ENCODE measurements at places on chromosomes 3 and 15. TPM values are rescaled to one million over a fixed set of nuclear protein-coding genes. Genes with fewer than 3 reads are reported as not detected.
A peak's percentile ranks its signal among the peaks of the same experiment; 100 is the strongest.

DNA sequence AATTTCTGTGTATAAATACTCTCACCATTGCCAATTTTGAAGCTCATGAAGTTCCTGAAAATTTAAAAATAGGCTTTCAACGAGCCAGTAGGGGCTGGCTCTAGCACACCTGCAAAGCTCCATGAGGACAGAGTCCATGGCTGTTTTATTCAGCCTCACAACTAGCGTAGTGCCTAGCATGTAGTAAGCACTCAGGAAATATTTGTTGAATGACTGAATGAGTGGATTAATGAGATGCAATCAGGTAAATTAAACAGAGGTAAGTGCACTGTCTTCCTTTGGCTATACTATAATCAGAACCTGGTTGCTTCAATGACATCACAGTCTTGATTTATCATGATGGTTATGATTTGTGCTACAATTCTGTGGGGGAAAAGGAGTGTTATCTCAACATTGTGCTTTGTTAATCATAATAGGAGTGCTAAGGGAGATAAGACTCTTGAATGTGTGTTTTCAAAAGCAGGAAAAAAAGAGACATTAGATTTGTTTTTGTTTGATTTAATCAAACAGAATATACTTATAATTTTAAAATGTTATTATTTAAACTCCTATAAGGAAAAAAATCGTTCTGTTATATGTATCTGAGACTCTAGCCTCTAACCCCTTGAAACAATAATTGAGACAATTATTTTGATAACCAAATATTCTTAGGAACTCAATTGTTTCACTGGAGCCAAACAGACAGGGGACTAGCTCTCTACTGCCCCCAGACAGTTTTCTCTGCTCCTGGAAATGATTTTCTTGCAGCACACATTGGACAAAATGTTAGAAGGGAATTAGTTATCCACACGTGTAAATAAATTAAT is 171.7 kb upstream of the ATP11B start:
- DNase-seq, result peak; percentile 50

The ALDH1A2 gene
- 2.2 TPM for total RNA-seq

The RHO gene
- not detected for total RNA-seq

DNA sequence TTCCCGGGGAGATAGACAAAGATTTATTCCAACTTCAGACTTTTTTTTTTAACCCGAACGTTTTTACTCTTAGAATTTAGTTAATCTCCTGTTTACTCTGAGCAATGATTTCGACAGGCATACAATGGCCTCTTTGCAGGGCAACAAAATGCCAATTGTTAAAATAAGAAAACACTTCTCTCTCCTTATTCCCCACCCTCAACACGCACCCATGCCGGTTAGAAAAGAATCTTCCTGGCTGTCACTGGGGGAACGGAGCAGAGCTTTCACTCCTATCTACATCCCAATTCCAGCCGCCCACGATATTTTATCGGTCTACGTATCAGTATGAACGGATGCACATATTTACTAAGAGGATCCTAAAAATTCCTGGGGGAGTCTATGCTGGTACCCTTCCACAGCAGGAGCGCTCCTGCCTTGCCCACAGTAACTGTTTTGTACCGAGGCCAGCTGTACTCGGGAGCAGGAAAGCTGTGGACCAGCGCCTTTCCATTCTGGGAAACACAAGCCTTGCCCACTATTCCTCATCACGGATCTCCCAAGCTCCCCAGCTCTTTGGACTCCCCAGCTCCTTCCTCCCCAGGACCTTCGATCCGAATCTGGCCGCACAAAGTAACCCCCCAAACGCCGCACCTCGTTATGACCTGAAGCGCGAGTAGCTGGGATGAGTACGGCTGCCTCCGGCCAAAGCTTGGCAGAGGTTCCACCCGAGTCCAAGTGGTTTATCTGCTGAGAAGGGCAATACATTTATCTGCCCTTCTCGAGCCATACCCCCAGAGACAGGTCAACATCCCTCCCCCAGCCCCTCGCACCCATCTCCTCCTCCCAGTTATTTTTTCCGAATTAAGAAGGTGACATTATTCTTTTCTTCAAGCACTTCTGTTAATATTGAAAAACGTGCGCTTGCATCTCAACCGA is 2.2 kb upstream of the FOXB1 start:
- DNase-seq, result no peak

The IL20RB gene
- total RNA-seq, result 0.73 TPM

- DNase-seq, result no peak
Observed at GRCh38 chr15:101618076-101618475, 34.1 kb downstream of the TM2D3 start.

- no peak for DNase-seq
Observed at GRCh38 chr3:128703561-128703960, 22.4 kb upstream of the RAB7A start.

GRCh38 chr3:160099834-160100233 is 111.2 kb downstream of the IL12A start:
- DNase-seq, result no peak

DNA sequence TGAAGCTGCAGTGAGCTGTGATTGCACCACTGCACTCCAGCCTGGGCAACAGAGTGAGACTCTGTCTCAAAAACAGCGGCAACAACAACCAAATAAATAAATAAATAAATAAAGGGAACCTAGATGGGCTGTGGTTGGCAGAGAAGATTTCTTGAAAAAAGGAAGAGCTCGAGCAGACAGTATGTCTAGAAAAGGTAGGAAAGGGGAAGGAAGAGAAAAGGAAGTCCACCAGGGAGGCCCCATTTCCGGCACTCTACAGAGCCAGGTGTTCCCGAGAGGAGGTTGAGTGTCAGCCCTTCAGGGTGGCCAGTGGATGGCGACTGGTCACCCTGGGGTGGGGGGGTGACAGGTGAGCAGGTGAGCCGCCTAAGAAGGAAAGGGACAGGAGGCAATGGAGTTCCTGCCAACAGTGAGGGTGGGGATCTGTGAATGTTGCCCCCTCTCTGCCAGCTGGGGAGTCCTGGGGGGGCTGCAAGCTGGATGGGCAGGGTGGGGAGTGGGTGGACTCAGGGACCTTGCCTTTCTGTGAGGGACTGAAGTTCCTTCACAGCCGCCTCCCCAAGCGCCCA is 14.8 kb downstream of the PAQR5 start:
- no peak for DNase-seq

The SLC6A11 gene
- total RNA-seq, result 34.0 TPM

The CCR4 gene
- total RNA-seq, result not detected

GRCh38 chr3:110711851-110712516 is 359.6 kb upstream of the NECTIN3 start:
- no peak for DNase-seq

GRCh38 chr15:60548101-60548500 is 69.2 kb upstream of the ICE2 start:
- DNase-seq, result no peak

The MEF2A gene
- 21.3 TPM for total RNA-seq

- DNase-seq, result peak; percentile 43
Observed at GRCh38 chr3:127997961-127998360, 54.3 kb upstream of the SEC61A1 start.

DNA sequence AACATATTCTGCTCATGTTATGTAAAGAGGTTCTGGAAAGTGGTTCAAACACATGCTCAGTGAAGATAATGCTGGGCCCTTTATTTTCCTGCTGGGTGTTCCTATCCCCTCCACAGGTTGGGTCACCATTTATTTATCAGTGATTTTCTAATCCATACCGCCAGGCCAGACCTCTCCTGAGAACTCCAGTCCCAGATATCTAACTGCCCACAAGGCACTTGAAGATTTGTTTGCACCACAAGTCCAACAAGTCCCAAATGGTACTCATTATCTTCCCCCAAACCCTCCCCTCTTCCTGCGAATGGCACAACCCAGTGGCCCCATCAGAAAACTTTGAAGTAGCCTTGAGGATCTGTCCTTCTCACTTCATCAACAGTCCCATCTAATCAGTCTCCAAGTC is 5.4 kb downstream of the COL6A6 start:
- DNase-seq, result no peak

GRCh38 chr3:12974819-12975218 is 98.4 kb downstream of the IQSEC1 start:
- DNase-seq, result no peak

The COLQ gene
- 1.5 TPM for total RNA-seq

DNA sequence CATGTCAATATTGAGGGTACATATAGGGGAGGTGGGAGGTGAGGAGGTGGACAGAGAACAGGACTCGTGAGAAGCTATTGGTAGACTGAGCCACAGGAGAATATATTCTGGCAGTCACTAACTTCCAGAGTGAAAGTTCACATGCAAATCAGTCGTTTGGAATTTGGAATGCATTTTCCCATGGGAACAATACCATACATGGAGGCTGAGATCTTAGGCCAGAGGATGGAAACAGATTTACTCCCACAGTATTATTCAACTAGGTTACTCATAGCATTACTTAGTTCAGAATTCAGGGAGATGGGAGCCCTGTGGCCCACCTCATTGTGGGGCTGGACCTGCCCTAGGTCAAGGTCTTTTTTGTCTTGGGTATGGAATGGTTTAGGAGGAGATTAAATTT is 36.4 kb upstream of the ABHD2 start:
- DNase-seq, result no peak

GRCh38 chr15:92843814-92844213 is 56.3 kb upstream of the CHD2 start:
- DNase-seq, result no peak

GRCh38 chr3:99907959-99908544 is 90.4 kb downstream of the CMSS1 start:
- peak; percentile 7 for DNase-seq

GRCh38 chr3:14691239-14691638 is 16.3 kb downstream of the C3orf20 start:
- DNase-seq, result no peak

The LACTB gene
- total RNA-seq, result 11.2 TPM

DNA sequence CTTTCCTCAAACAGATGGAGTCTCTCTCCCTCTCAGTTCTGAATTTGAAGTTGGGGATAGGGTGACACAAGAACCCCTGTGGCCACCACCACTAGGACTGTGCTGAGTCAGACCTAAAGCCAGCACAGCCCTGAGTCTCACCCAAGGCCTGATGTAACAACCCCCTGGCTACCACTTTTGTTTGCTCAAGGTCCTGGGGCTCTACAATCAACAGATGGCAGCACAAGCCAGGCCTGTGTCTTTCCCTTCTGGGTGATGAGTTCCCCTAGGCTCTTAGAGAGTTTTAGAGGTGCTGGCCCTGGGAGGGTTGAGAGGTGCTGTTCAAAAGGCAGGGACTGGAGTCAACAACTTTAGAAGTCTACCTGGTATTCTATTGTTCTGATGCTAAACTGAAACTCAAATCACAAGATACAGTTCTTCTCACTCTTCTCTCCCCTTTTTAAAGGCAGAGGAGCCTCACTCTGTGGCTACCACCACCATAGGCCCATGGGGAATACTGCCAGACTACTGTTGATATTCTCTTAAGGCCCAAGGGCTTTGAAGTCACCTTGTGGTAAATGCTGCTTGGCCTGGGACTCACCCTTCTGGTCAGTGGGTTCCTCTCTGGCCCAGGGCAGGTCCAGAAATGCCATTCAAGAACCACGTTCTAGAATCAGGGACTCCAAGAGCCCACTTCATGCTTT is 6.5 kb downstream of the OR5K4 start:
- peak; percentile 65 for DNase-seq
